ENCODE measurements at places on chromosomes 3 and 15.

- DNase-seq, result no peak
Observed at GRCh38 chr3:55204417-55204816, 276.6 kb upstream of the LRTM1 start.

GRCh38 chr3:105781871-105782270, 86.9 kb downstream of the CBLB start:
- no peak for DNase-seq

DNA sequence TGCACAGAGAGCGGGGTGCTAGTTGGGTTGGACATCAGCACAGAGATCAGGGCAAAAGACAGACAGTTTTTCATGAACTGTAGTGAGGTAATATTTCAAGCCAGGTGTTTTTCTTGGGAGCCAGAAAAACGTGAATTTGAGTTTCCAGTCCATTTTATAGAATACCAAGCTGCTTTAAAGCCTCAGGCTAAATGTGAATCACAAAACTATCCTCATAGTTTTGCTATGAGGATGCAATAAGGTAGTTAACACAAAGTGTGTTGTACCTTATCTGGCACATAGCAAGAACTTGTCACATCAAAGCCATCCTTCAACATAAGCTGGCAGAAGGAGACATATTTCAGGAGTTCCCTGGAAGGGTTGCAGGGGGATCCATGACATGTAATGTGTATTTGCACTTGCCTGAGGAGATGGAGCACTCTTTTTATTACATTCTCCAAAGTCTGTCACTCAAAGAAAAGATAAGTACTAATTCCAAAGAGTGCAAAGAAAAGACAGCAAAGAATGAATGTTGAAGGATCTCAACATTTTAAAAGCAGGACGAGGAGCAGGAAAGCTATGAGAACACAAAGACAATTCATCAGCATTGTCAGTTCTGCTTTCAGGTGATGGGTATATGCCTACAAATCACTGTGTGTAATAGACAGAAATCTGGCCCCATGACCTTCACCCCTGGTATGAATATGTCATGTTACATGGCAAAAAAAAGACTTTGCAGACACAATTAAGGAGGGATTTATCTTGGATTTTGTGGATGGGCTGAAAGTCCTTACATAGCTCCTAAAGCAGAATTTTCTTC, 1046.4 kb downstream of the NTRK3 start:
- no peak for DNase-seq

DNA sequence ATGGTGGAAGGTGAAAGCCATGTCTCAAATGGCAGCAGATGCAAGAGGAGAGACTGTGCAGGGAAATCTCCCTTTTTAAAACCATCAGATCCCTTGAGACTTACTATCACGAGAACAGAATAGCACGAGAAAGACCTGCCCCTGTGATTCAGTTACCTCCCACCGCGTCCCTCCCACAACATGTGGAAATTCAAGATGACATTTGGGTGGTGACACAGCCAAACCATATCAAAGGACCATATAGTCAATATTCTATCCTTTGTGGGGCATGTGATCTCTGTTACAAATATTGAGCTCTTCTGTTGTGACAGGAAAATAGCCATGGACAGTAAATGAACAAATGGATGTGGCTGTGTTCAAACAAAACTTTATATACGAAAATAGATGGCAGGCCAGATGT, 77.2 kb upstream of the ACKR4 start:
- DNase-seq, result no peak
